Stimulated activated CD8-positive, alpha-beta memory T cell treated with anti-CD3 and anti-CD28 coated beads, Interleukin-4, amount 100 ng/mL, for 1 hour (primary cell): ENCODE measurements at places on chromosomes 13 and 19.

DNA sequence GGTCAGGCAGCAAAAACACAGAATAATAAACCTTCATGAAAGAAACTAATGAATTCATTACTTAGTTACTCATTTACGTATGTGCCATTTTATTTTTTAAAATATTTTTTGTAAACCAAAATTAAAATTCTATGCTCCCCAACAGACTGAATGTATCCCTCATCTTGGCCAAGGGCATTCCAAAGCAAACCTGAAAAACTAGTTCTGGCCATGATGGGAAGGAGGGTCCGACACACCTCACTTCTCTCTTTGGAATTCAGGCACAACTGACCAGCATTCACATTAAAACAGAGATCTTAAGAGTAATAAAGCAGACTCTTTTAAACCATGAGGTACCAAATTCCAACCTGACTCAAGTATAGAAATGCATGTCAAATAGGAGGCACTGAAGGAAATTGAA is 1576.9 kb upstream of the SPRY2 start:
- no peak for DNase-seq

GRCh38 chr13:74920920-74921319 is 561.0 kb downstream of the TBC1D4 start:
- no peak for DNase-seq

DNA sequence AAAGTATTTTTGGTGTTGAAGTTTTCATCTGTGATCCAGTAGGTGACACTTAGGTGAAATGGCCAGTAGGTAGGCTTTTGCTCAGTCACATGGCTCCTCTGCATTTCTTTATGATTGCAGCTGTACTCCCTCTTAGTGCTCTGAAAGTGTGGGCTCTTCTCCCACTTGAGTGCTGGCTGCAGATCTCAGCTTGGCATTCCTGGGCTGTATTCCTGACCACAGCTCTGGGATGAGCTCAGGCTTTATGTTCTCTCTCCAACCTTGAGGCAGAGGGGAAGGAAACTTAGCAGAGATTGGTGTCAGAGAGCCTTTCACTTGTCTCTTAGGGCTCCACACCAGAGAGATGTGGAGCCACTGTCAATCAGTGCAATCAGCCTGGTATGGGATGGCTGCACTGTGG is 254.3 kb downstream of the NDFIP2 start:
- DNase-seq, result no peak

GRCh38 chr13:26406791-26407190 is 150.7 kb upstream of the WASF3 start:
- no peak for DNase-seq

DNA sequence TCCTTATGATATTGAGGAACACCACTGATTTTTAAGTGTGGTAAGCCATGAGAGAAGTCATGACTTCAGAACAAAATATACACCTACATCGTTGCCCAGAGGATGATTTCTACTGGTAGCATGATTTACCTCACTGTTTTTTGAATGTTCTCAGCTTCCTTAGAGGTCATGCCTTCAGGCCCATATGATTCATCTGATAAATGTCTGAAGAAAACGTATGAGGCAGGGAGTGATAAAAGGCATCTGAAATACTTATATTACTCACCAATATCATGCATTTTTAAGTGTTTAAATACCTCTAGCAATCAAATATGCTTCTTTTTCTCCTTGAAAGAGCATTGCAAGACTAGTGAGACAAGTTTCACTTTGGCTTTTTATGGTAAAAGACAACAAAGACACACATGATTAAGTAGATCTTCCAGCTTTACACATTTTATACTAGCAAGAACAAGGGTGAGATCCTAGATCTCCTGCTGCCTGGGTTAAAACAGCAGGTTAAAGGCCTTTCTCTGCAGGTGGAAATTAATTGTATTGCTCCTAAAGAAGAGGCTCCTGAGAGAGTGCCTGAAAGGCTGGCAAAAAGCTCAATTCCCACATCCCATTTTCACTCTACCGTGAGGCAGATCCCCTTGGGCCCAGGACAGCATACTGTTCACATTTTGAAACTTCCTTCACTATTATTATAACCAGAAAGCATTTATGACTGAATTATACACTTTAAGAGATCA is 432.4 kb downstream of the SLITRK1 start:
- DNase-seq, result no peak

DNA sequence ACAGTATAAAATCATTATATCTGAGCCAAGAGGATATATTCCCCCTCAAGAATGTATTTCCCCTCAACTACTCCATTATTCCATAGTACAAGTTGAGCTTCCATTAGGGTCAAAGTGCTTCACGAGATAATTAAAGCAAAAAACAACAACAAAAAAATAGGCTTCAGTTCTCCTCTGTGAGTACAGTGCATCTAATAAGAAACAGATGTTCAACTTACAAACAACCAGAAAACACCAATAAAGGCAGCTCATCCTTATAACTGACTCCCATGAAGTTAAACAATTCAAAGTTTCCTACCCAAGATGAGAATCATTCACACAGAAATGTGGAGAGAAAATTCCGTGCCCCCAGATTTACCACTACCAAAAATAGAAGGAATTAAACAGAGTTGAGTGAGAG is 854.4 kb downstream of the PCDH9 start:
- DNase-seq, result no peak

DNA sequence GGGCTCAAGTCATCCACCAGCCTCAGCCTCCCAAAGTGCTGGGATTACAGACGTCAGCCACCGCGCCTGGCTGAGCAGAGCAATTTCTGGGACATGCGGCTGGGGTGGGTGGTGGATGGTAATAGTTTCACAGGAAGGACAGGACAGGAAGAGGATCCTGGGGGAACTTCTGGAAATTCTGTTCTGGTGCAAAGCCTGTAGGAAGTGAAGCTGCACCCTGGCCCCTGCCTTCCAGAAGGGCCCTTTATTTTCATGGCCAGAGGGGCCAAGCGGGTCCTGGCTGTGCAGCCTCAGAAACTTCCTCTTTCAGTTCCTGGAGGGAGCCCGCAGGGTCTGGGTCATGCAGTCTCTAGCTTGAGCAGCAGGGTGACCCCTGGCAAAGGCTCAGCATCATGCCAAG is 15.7 kb downstream of the FEM1A start:
- DNase-seq, result no peak

DNA sequence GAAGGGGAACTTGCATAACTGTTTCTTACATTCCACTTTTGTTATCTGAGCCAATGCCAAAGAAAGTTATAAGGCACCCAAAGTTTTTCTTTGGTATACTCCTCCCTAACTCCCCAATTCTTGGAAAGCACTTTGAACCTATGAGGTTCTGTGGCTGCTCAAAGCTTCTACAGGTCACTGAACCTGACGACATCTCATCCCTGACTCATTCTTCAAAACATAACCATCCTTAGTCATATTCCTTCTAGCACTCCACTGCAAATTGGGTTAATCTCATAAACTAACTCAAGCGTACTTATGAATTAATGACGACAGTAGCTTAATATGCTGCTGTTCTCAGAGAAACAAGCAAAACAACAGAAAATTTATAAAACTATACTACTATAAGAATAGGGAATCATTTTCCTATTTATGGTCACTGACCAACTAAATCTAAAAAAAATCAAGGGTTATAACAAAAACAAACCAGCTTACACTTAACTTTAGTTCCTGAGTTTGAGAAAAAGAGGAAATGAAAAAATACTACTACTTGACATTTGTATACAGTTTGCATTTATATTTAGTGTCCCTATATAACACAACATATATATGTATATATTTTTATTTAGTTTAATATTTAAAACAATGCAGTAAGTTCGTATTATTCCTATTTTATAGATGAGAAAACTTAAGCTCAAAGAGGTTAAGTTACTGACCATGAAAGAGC is 69.1 kb downstream of the CAB39L start:
- no peak for DNase-seq

DNA sequence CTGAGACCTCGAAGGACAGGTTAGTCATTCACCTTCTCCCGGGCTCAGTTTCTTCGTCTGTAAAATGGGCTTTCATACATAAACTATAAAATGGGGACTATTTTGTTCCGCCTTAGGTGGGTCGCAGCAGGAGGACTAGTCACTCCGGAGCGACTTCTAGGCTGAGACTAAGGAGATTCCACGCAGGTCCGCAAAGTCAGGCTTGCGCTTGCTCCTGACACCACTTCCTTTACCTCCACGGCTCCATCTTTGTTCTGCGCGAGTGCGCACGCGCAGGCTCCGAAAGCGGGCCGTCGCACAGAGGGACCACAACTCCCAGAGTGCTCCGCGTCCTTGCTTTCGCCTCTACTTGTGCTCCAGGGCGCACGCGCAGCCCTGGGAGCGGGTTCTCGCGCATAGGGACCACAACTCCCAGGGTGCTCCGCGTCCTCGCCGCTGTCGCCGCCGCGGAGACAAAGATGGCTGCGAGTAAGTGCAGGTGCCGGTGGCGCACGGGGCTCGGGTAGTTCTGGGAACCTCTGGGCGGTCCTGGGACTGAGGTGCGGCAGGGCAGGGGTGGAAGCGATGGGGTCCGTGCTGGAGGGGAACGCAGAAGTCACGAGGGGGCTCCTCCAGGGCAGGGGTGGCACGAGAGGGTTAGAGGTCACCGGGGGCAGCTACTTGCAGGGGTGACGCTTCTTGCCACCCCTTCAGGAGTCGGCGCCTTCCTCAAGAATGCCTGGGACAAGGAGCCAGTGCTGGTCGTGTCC is at the start of gene NDUFA3:
Gene NDUFA3, plus strand, starts transcription at position 435 of the 749 bp plus-strand sequence. Its CDS starts 24 bp downstream, at position 459.
- peak; percentile 94 for DNase-seq
